Vagina (tissue), 2 donors: ENCODE measurements at places on chromosomes 1 and 21.

DNA sequence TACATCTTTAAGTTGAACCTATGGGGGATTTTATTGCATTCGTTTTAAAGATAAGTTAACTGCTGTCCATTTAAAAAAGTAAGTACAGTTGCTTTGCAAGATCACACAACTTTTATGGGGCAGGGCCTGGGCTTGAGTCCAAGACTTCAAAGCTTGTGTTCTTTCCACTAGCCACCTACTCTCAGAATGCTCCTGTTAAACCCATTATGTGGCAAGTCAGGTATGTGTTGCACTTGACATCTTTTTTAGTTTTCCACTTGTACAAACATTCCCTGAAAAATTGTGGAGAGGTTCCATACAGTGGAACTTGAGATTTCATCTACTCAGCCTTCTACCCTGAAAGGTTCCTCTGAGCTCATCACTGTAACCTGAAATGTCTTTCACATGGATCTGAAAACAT is 235.5 kb upstream of the SGIP1 start:
- DNase-seq, result no peak

- DNase-seq, result no peak
Observed at GRCh38 chr1:41152622-41153044, 89.5 kb downstream of the SCMH1 start.

DNA sequence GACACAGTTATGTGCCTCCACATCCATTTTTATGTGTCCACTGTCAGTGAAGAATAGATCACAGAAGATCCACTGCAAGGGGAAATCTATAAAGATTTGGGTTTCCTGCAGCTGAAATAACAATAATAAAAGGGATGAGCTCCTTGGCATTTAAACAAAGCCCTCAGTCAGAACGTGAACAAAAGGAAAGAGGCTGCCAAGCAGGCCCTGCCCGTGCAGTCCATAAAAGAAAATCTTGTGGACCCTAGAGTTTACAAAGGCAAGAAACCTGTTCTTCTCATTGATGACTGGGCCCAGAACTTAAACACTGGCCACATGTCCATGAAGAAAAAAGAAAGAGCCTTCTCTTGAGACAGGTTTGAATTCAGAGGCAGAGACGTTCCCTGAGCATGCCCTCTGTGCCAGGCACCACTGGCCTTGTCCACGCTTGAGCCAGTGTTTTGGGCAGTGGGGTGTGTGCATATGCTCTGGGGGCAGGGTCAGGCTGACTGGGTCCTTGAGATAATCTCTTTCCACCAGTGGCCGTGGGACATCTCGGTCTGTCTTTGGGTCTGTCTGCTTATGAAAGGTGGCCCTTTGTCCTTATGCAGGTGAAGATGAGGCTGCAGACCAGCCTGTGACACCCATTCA is 142.7 kb downstream of the HIVEP3 start:
- DNase-seq, result no peak

DNA sequence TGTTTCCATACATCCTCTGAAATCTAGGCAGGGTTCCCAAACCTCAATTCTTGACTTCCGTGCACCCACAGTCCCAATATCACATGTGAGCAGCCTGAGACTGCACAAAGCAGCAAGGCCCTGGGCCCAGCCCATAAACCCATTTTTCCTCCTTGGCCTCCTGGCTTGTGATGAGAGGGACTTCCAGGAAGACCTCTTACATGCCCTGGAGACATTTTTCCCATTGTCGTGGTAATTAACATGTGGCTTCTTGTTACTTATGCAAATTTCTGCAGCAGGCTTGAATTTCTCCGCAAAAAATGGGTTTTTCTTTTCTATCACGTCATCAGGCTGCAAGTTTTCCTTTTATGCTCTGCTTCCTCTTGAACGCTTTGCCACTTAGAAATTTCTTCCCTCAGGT is 3.3 kb upstream of the PIGK start:
- no peak for DNase-seq

GRCh38 chr21:33238146-33238545 is 8.4 kb downstream of the IFNAR2 start:
- DNase-seq, result no peak

DNA sequence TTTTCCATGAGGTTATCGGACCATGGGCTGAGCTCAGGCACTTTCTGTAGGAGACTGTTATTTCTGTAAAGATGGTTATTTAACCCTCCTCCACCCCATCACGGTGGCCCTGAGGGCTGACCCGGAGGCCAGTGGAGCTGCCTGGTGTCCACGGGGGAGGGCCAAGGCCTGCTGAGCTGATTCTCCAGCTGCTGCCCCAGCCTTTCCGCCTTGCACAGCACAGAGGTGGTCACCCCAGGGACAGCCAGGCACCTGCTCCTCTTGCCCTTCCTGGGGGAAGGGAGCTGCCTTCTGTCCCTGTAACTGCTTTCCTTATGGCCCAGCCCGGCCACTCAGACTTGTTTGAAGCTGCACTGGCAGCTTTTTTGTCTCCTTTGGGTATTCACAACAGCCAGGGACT is 2.6 kb upstream of the CCDC28B start:
- no peak for DNase-seq

DNA sequence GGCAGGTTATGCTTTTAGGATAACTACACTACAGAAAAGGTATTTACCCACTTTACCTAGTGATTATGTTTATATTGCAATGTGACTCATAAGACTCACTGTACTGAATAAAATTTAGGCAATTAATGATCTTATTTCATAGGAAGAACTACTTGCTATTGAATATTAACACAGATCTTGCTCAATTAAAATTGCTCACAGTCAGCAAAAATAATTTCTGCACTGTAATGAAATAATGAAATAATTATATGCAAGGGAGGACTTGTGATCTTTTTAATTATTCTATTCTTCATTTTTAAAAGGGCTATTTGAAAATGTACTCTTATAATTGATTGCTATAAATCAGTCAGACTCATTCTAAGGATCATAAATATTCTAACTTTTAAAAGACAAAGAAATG is 48.0 kb upstream of the FOXD3 start:
- no peak for DNase-seq

DNA sequence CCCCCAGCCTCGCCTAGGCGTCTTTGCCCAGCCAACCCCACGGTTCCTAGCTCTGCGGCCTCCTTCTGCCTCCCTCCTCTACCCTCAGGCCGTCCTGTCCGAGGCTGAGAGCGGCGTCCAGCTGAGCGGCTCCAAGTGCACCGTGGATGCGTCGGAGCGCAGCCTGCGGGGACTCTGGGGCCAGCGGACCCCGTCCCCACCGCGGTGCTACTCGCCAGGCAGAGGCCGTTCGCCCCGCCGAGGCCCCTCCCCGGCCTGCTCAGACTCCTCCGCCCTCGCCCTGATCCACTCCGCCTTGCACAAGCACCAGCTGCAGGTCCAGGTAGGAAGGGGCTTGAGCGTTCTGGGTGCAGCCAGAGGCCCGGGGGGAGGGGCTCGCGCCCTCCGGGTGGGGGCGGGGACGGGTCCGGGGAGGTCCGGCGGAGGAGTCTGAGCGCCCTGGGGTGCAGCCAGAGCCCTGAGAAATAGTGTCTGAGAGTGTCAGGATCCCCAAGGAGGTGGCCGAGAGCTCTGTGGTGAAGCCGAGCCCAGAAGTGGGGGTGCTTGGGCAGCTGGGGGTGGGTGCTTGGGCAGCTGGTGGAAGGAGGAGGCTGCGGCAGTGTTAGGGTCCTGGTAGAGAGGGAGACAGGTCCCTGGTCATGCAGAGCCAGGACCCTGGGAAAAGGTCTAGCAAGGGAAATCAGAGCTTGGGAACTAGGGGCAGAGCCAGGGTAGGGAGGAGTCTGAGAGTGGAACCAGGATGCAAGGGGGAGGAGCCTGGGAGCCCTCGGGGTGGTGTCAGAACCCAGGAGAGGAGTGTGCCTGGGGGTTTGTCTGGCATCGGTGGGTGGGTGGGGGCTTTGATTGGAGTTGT is 3.2 kb upstream of the NBPF3 start:
- DNase-seq, result no peak

GRCh38 chr1:185556561-185556960 is 177.6 kb upstream of the HMCN1 start:
- no peak for DNase-seq

- DNase-seq, result no peak
Observed at GRCh38 chr1:55504306-55504731, 289.2 kb upstream of the USP24 start.

GRCh38 chr1:32899586-32900296 is 1.4 kb downstream of the TMEM54 start:
- no peak for DNase-seq

DNA sequence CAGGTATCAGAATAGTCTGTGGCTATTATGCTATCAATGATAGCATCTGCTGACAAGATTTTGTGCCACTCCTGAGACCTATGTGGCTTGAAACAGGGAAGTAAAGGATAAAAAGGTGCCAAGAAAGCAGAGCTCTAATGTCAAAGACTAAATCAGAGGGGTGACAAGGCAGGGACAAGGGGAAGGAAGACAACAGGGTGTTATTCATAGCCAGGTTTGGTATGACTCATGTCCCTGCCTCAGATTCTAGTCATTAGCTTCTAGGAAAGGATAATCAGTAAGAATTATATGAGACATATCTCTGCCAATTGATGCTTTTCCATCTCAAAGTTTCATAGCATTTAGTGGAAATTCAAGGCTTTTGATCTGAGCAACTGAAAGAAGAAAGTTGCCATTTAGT is 31.8 kb upstream of the PLD5 start:
- DNase-seq, result no peak

GRCh38 chr21:30447056-30447455 is 7.0 kb downstream of the KRTAP15-1 start:
- DNase-seq, result no peak

- no peak for DNase-seq
Observed at GRCh38 chr1:17696417-17697301, 58.5 kb upstream of the ACTL8 start.

DNA sequence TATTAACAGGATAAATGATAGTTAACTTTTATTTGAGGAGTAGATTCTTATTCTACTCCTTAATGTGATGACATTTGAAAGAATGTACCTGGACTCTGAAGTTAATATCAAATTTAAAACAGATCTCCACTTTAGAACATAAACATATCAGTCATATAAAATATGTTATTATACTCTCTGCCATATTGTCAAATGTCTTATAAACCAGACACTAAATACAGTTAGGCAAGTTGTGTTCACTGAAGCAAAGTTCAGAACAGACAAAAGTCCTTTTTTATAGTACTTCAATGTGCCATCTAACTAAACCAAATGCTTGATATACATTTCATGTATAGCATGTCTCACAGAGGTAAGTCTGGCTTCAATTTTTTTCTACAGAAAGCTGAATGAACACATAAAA is 285.2 kb downstream of the AKT3 start:
- no peak for DNase-seq

DNA sequence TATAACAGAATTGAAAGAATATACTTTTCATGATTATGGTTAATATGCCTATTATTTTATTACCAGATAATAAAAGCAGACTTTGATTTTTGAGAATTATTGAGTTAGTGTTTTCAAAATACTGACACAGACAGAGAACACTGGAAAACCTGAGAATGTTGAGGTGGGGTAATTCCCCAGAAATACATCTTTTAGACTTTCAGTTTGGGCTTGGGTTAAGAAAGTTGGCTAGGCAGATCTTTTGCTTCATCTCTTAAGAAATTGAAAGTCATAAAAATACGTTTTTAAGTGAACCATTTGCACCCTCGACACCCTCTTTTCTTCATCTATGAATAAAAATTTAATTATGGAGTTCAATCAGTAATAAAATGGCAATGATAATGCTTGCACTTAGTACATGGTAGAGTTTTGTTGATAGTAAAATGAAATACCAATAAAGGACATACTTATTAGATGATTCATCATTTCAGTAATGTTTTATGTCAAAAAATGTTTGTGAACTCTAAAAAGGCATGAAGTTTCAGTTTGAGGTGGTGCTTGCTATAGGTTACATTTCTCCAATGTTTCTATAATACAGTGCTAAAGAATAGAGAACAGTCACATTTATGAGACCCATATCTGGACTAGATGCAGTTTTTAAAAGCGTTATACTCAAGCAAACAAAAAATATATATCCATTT is 1.9 kb upstream of the SAMSN1 start:
- no peak for DNase-seq

DNA sequence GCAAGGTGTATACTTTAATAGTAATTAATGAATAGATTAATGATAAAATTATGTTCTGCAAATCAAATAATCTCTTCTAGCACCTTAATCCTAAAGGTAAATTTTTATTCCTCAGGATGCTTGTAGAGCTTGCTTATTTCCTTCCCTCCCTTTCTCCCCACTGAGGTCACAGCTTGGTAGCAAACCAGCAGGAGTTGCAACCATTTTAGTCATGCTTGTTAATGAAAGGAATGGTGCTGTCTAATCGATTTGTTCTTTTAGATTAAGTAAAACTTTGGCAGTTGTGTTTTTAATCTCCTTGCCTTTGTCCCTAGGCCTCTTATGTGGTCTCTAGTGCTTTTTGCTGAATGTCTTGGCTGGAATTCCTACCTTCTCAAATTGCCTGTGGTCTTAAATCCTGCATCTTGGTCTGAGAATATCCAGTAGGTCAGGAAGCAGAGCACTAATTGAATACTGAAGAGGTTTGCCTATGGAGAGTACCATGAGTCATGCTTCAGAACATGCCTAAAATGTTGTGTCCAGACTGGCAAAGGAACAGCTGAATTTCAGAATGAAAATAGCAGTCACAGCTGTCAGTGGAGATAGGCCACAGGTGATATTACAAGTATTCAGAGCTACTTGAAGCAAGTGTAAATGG is 36.3 kb upstream of the RWDD3 start:
- no peak for DNase-seq

- DNase-seq, result no peak
Observed at GRCh38 chr1:32341971-32342370, 5.9 kb upstream of the MARCKSL1 start.

DNA sequence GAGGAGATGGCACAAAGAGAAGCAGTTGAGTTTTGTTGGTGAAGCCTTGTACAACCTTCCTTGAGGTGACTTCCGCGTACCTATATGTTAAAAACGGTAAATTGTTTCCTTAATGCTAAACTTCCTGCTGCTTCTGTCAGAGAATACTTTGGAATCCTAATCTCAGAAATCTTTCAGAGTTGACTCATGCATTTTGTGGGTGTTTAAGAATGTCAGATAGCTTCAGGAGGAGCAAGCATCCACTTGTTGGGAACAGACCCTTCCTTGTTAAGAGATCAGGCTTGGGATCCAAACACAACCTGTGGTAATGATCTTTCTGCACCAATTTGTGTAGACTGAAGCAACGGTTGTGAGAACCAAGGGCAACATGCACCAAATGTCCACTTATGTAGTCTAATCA is 29.5 kb downstream of the AK4 start:
- DNase-seq, result no peak

GRCh38 chr1:203590603-203591002 is 36.0 kb upstream of the ATP2B4 start:
- no peak for DNase-seq

- no peak for DNase-seq
Observed at GRCh38 chr1:201742476-201742875, 86.5 kb upstream of the IPO9 start.

GRCh38 chr1:232046451-232047306 is 420.1 kb downstream of the DISC1 start:
- no peak for DNase-seq
